Activated CD4-positive, alpha-beta memory T cell treated with anti-CD3 and anti-CD28 coated beads, Interleukin-2, amount 10 ng/mL, durations not matched to agents 7 days and 5 days (primary cell): ENCODE measurements at places on chromosomes 6 and 20. TPM values are rescaled to one million over a fixed set of nuclear protein-coding genes. Genes with fewer than 3 reads are reported as not detected.

MCHR2 gene
- total RNA-seq = not detected

MUCL3 gene
- total RNA-seq = not detected

TUBB1 gene
- not detected for total RNA-seq

PGC gene
- total RNA-seq = not detected

PRND gene
- total RNA-seq = not detected

HAO1 gene
- not detected for total RNA-seq

- DNase-seq = no peak
Observed at GRCh38 chr6:73644941-73645591, 8.7 kb downstream of the SLC17A5 start.

DNA sequence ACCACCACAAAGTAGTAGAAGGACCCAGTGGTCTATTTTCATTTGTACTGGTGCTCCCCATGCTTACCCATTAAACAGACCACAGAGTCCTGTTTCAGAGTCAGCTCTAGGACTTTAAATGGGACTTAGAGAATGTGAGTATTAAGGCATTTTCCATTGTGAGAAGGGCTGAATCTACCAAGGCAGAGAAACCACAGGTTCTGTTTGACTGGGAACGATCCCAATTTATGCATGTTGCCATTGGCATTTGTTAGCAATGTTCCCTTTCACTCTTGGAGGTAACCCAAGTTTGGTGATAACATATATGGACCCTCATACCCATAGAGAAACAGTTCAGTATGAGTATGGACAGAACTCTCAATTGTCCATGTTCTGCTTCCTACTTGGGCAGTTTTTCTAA lies 672.8 kb downstream of the KIF16B start:
- DNase-seq = no peak

- no peak for DNase-seq
Observed at GRCh38 chr6:78598966-78599365, 268.4 kb upstream of the IRAK1BP1 start.

DNA sequence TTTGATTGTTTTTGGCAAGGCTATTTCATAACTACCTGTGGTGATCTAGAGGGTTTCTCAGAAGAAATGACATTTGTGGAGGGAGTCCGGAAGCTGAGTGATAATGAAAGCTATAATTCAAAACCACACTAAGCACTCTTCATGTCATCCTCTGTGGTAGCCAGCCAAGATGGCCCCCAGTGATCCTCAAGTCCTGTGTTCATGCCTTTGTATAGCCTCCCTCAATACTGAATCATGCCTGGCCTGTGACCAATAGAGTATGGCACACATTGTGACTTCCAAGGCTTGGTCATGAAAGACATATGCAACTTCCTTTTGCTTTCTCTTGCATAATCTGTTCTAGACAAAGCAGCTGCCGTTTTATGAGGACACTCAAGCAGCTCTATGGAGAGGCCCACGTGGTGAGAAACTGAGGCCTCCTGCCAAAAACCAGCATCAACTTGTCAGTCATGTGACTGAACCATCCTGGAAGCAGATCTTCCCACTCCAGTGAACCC lies 12.8 kb upstream of the DNAAF9 start:
- DNase-seq = peak; percentile 78

- DNase-seq = no peak
Observed at GRCh38 chr6:5540370-5540769, 279.1 kb downstream of the FARS2 start.

DNA sequence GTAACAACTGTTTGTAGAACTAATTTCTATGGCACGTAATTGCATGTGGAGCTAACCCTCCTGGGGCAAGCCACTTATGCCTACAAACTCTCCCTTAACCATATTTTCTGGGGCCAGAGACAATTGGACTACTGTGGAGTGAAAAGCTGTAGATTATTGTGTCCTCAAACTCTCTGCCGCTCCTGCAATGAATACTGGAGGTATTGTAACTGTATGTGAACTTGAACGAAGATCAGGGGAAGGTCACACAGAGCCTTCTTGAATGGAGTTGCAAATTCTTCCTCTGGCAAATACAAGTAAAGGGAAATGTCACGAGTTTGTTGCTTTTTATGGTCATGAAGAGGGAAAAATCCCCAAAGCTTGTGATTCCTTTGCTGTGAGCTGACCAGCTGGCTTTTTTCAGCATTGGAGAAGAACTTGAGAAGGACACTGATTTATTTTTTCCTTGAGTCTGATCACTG lies 18.2 kb downstream of the AKAP12 start:
- DNase-seq = no peak

GRCh38 chr6:43742931-43743632 lies 26.9 kb upstream of the VEGFA start:
- no peak for DNase-seq

DNA sequence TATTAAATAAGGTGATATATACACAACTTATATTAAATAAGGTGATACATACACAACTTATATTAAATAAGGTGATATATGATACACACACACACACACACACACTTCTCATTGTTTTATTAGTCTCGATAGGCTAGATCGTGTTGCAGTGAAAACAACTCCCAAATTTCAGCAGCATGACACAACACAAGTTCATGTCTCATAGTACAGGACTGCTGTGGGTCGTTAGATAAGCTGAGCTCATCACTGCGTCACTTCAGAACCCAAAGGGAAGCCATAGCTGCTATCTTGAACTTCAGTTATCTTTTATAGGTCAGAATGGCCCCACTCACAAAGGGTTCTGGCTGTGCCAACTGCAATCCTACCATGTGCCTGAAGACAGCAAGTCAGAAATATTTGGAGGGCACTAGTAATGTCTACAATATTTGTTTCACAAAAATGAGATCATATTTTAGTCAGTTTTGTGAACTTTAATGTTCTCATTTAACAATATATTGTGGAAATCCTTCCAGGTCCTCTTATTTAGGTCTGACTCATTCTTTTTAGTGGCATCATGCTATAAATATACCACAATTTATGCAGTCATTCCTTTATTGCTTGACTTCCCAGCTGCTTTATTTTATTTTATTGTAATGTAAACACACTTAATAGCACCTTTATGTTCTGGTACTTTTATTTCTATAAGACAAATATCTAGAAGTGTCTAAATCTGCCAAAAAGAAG lies 290.2 kb downstream of the PHACTR1 start:
- no peak for DNase-seq

GRCh38 chr6:128242765-128243403 lies 277.5 kb downstream of the PTPRK start:
- DNase-seq = no peak

DNA sequence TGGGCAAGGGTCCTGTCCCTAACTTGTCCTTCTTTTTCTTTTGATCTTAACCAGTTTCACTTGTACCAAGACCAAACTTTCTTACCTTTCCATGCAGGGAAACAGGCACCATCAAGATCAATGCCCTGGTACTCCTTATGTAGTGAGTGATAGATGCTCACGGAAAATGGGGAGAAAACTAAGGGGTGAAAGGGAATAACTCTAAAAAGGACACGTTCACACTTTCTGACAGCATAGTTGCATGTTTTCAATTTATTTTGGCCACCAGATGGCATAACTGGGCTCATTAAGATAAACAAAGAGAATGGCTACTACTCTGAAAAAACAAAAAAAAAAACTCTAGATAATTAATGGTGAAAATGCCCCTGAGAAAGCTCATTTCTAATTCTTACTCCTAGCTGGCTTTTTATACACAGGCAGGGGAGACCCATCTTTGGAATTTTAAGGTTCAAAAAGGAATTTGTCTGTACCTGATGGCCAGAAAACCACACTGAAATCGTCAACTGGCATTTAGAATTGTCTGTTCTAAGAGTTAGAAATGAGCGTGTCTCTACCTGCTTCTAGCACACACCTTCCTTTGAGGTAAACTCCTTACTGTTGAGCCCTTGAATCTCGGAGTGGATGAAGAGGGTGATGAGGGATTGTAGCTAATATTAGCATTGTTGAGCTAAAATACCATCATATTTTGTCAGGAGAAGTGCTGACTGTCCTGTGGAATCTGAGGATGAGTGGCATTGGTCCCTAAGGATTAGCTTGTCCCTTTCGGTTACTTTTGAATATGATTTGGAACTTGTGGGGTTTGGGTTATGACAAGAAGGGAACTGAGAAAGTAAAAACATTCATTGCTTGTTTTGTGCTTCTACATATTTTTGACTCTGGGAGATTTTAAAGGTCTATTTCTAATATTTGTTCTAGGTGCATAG lies 62.2 kb upstream of the DDR1 start:
- DNase-seq = no peak

GRCh38 chr20:61236713-61237112 lies 15.3 kb upstream of the CDH4 start:
- no peak for DNase-seq

- no peak for DNase-seq
Observed at GRCh38 chr20:19231359-19232035, 19.1 kb downstream of the SLC24A3 start.

- DNase-seq = no peak
Observed at GRCh38 chr6:170024940-170025339, 265.9 kb downstream of the DLL1 start.
